ENCODE measurements at places on chromosomes 3 and 15. TPM values are rescaled to one million over a fixed set of nuclear protein-coding genes. Genes with fewer than 3 reads are reported as not detected.

- H3K36me3 ChIP-seq = no peaks in the 10 kb centered on the region
- no peak overlapping the region for H3K27ac ChIP-seq
- DNase-seq = no peak
- peaks cover 6% of the 10 kb centered on the region for H3K4me1 ChIP-seq
These were observed 174.1 kb upstream of the MCTP2 start for GRCh38 chr15:94057305-94057704.

SPESP1 gene
- not detected for total RNA-seq

DNA sequence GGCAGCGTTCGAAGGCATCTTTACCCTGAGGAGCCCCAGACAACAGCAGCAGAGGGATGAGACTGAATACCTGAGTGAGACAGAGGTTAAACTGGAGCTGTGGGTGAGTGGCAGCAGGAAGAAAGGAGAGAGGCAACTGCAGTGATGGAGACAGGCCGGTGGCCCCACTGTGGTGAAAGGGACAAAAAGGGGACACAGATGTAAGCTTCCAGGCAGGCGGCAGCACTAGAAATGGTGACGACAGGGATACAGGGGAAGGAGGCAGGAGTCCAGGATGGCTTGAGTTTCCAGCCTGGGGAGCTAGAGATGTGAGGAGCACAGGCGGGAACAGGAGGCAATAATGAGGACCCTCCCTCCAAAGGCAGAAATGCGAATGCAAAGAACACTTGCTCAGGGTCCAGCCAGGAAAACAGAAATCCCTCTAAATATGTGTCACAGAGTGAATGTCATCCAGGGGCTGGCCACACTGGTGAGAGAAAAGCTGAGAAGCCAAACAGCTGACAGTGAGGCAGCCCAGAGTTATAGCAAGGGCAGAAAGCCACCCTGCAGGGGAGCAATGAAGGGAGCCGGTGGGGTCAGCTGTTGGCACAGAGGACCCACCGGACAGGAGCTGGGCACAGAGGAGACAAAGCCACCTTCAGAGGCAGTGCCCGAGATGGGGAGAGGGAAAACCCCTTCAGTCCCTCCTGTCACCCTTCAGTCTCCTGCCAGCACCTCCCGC is 70.1 kb downstream of the TBC1D2B start:
- peak overlapping the region; percentile 32 for H3K27ac ChIP-seq
- H3K36me3 ChIP-seq = peaks cover 16% of the 10 kb centered on the region
- peaks cover 26% of the 10 kb centered on the region for H3K4me1 ChIP-seq
- H3K27me3 ChIP-seq = no peaks in the 10 kb centered on the region
- no peak overlapping the region for H3K4me3 ChIP-seq

DNA sequence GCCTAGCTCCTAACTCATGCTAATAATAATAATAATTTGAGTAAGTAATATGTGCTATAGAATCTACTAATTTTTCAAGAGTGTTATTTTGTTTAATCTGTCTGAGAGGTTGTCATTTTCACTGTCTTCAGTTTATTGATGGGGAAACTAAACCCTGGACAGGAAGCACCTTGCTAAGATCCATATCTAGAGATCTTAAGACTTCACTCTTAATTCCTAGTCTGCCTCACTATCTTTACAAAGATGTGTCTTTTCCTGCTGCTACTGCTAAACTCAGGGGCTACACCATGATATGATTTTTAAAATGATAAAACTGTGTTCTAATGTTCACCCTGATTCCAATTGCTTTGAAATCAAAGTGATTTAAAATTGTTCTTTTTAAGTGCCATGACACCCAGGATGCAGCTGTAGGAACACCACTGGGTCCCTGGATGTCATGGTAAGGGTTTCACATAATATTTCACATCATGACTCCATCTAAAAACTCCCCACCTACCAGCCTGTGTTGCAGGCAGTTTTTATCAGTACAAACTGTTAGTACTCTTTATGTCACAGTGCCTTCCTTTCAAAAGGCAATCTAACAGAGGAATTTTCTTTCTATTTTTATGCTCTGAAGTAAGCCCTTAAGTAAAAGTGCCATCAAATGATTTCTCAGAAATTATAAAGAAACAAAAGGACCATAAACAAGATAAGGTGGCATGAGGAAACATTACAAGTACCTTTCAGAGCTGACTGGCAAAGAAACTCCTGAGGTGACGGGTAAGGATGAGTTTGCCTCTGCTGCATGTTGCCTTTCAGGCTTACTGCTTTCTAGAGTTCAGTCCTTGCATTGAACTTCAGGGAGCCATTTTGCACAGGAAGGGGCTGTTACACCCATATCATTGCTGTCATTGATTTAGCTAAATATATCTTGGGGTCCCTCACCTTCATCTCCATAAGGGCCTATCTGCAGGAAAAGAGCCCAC is 160.1 kb upstream of the SATB1 start:
- H3K27ac ChIP-seq = no peak overlapping the region
- no peak for DNase-seq
- no peaks in the 10 kb centered on the region for H3K27me3 ChIP-seq
- H3K36me3 ChIP-seq = no peaks in the 10 kb centered on the region

RLBP1 gene
- not detected for total RNA-seq

- H3K4me3 ChIP-seq = no peak overlapping the region
- no peak for DNase-seq
- H3K27me3 ChIP-seq = no peaks in the 10 kb centered on the region
- peaks cover 14% of the 10 kb centered on the region for H3K4me1 ChIP-seq
- peaks cover 7% of the 10 kb centered on the region for H3K36me3 ChIP-seq
These were observed 27.5 kb downstream of the PLSCR5 start for GRCh38 chr3:146577662-146578061.

DNA sequence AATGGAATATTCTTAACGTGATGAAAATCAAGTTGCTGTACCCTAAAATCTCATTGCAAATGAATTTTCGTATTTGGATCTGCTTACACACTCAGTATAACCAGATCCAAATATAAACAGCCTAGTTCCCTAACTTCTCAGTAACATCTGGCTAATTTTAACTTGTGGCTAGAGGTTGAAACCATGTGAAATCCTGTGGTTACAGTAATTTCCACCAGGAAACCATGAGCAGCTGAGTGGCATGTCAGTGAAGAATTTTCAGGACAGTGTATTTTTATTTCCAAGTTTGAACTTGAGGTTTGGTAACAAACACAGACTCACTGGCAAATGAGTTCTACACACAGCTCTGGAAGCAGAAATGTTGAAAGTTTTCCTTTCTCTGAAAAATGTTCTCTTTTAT is 754.1 kb downstream of the NR2F2 start:
- peaks cover 13% of the 10 kb centered on the region for H3K27me3 ChIP-seq
- no peak overlapping the region for H3K27ac ChIP-seq
- H3K4me3 ChIP-seq = no peak overlapping the region
- H3K36me3 ChIP-seq = no peaks in the 10 kb centered on the region

EHD4 gene
- 18.8 TPM for total RNA-seq

- no peak overlapping the region for H3K4me3 ChIP-seq
- H3K36me3 ChIP-seq = no peaks in the 10 kb centered on the region
- H3K4me1 ChIP-seq = no peaks in the 10 kb centered on the region
- no peak for DNase-seq
- H3K27me3 ChIP-seq = no peaks in the 10 kb centered on the region
- no peak overlapping the region for H3K27ac ChIP-seq
These were observed 583.6 kb upstream of the ROBO2 start for GRCh38 chr3:76456322-76456721.

DNA sequence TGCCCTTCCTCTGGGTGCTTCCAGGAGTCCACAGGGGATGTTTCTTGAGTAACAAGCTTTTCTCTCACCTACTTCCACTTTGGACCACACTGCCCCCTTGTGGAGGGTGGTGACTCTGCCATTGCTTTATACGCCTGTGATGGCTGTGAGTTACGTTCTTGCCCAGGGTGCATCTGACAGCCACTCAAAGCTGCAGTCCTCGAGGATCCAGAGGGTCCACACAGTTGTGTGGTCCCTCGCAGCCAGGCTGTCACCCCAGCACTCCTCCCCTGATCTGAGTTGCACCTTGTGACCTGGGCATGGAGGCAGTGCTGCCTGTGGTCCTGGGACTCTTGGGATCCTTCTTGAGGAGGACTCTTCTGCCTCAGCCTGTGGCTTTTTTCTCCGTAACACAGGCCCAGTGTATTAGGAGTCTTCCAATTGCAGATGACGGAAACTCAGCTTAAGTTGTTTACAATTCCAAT is 23.4 kb downstream of the FOXL2 start:
- no peak overlapping the region for H3K4me3 ChIP-seq
- H3K27me3 ChIP-seq = peaks cover 6% of the 10 kb centered on the region
- no peak overlapping the region for H3K27ac ChIP-seq

GOLGA6D gene
- 0.19 TPM for total RNA-seq

DNA sequence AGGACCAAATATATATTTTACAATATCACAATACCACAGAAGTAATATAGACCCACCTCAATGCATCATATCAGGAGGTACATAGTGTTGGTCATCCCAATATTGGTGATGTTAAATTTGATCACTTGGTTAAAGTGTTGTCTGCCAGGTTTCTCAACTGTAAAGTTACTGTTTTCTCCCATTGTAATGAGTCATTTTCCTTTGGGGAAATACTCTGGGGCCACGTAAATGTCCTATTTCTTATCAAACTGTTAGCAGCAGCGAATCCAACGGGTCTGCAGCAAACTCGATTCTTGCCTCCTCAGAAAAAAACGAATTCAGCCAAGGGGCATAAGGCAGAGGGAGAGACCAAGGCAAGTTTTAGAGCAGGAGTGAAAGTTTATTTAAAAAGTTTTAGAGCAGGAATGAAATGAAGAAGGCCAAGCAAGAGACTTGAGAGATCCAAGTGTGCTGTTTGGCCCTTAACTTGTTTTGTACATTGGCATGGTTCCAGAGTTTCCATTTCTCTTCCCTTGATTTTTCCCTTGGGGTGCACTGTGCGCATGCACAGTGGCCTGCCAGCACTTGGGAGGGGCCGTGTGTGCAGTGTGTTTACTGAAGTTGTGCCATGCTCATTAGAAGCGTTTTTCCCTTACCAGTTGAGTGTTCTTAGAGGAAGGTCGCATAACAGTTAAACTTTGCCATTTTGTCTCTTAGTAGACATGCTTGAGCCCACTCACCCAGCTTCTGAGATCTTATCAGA is 512.5 kb downstream of the AGBL1 start:
- no peaks in the 10 kb centered on the region for H3K36me3 ChIP-seq
- peaks cover 4% of the 10 kb centered on the region for H3K27me3 ChIP-seq
- no peak overlapping the region for H3K4me3 ChIP-seq
- peaks cover 15% of the 10 kb centered on the region for H3K4me1 ChIP-seq
- no peak overlapping the region for H3K27ac ChIP-seq

MFAP1 gene
- 37.4 TPM for total RNA-seq

DNA sequence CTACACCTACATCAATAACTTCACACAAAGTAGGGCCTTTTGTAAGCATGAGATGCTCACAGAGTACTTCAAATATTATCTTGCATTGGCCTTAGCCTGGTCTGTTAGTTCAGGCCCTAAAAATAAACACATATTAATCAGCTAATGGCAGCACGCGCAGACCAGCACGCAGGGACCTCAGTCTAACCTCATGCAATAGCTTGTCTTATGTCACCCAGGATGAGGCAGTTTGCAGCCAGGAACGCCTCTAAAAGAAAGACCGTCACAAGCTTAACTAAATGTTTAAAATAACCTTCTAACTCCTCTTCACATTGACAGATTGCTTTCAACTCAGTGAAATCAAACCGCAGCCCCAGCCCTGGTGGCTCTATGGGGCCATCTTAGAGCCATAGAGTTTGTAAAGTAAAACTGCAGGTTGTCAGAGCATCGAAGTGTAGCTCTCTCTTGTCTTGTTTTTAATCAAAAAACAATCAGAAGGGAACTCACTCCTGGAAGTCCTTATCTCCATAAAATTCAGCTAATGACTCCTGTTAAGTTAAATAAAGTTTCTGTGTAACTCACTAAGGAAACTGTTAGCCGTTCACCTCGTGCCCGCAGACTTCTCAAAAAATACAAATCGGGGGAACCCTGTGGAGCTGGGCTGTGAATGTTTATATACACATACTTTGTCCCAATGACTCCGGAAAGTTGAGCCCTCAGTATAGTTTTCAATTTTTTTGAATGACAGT is 212.6 kb downstream of the CDIN1 start:
- peak overlapping the region; percentile 60 for H3K4me3 ChIP-seq
- peaks cover 16% of the 10 kb centered on the region for H3K36me3 ChIP-seq
- peak overlapping the region; percentile 64 for H3K27ac ChIP-seq
- H3K27me3 ChIP-seq = peaks cover 3% of the 10 kb centered on the region
- H3K4me1 ChIP-seq = peaks cover 23% of the 10 kb centered on the region

- H3K27ac ChIP-seq = no peak overlapping the region
- no peaks in the 10 kb centered on the region for H3K36me3 ChIP-seq
- no peak for DNase-seq
- H3K4me1 ChIP-seq = no peaks in the 10 kb centered on the region
- H3K27me3 ChIP-seq = no peaks in the 10 kb centered on the region
These were observed 52.1 kb downstream of the CLDN18 start for GRCh38 chr3:138062037-138062436.

UTS2B gene
- total RNA-seq = 0.58 TPM

GRCh38 chr15:27234593-27234992 is 263.6 kb downstream of the GABRG3 start:
- no peak for DNase-seq
- H3K4me1 ChIP-seq = peaks cover 10% of the 10 kb centered on the region
- no peak overlapping the region for H3K4me3 ChIP-seq
- H3K36me3 ChIP-seq = no peaks in the 10 kb centered on the region

DNA sequence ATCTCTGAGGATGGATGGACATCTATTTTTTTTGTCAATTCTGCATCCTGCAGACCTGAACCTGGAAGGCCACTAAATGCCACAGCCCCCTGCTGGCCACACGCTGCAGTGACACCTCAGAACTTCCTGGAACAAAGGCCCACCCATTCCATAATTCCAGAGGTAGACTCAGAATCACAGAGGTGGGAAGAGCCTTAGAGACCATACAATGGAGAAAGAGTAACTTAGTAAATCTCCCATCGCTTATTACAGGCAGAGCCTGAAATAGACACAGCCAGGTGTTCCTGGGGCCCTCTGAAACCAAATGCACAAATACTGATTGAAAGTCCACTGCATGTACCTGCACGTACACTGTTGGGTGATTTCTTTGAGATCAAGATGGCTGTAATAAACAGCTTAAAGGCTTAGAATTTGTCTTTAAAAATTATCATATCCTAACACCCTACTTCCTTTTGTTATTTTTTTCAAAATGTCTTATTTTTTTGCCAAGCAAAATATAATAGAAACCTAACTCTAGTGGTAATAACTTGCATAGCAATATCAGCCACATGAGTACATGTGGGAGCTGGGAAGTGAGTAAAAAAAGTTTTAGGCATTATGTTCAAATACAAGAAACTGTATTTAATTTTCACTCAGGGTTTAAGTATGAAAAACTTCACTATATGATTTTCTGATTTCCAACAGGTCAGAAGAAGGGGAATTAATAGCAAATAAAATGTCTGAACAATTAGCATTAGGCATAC is 62.7 kb downstream of the EOMES start:
- no peak overlapping the region for H3K4me3 ChIP-seq
- H3K27ac ChIP-seq = no peak overlapping the region
- no peak for DNase-seq
- no peaks in the 10 kb centered on the region for H3K4me1 ChIP-seq

DNA sequence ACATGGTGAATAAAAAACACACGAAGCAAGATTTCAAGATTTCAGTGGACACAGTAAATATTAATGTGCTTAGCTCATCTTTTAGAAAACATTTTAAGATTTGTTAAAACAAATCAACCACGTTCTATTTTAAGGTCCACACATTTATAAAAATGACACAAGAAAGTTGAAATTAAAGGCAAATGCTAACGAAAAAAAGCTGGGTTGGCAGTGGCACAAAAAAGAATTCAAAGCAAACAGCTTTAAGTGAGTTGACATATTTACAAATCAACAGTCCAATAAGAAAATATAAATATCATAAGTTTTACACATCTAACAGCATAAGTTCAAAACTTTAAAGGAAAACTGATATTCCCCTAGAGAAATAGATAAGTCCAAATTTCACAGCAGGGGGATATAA is 430.4 kb upstream of the CCDC54 start:
- H3K27me3 ChIP-seq = no peaks in the 10 kb centered on the region
- DNase-seq = no peak
- no peaks in the 10 kb centered on the region for H3K4me1 ChIP-seq
- no peaks in the 10 kb centered on the region for H3K36me3 ChIP-seq
- no peak overlapping the region for H3K4me3 ChIP-seq

SLC2A2 gene
- 1.9 TPM for total RNA-seq

All from type B pancreatic cell (in vitro differentiated cells).